Bladder microvascular endothelial cell (primary cell): ENCODE measurements at places on chromosomes 6 and 20. TPM values are rescaled to one million over a fixed set of nuclear protein-coding genes. Genes with fewer than 3 reads are reported as not detected.

The ECT2L gene
- not detected in 2 replicates for total RNA-seq

The CST9 gene
- not detected in 2 replicates for total RNA-seq

The GNMT gene
- total RNA-seq, result under 0.01 TPM in 1 of 2 replicates, not detected in the other

The OR2W1 gene
- total RNA-seq, result not detected in 2 replicates

The SLC17A2 gene
- not detected in 2 replicates for total RNA-seq

The SNX21 gene
- 10.2 and 13.4 TPM in 2 replicates for total RNA-seq

The SLC35D3 gene
- not detected in 2 replicates for total RNA-seq
